Activated CD8-positive, alpha-beta memory T cell treated with anti-CD3 and anti-CD28 coated beads, Interleukin-2, amount 50 U/mL, for 48 hours (primary cell): ENCODE measurements at places on chromosomes 1 and 21.

GRCh38 chr1:80892539-80892938, 908.2 kb upstream of the ADGRL2 start:
- no peak for DNase-seq

- DNase-seq = no peak
Observed at GRCh38 chr21:44710756-44711326, 531 bp downstream of the TSPEAR start.

DNA sequence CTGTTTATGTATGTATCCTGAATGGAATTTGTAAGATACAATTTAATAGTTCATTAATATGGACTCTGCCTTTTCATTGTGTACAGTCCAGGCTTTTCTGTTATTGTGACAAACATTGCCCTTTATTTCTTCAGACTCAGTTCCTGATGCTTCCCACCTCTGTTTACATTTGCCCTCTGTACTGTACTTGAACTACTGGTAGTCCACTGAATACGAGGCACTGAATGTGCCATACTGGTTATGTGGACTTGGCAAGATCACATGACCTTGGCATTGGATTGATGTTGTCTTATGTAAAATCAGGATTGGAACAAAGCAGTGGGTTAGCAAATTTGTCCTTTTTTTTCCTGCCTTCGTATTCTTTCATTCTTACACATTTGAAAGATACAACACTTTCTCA, 27.8 kb downstream of the RALGPS2 start:
- no peak for DNase-seq

GRCh38 chr1:93504247-93505033, 56.5 kb downstream of the FNBP1L start:
- DNase-seq = no peak

DNA sequence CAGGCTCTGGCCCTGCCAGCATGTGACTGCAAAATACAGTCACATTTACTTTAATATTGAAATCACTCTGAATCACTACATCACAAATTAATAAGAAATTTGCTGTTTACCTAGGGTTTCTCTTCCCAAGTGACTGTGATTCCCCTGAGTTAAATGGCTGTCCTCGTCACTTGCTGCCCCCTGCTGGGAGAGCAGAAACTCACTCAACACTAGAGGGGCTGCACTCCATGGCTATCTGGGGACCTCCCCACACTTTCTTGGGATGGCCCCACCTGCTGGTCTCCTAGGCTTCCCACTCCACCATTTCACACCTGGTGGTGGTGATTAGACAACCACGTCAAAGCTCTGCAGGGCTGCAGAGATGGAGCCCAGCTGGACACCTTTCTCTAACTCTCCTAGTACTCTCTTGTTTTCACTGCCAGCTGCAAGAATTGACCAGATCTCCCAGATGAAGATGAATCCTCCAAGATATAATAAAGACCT, 63.4 kb downstream of the CD2 start:
- peak; percentile 85 for DNase-seq
